ENCODE measurements at places on chromosomes 12 and 14. TPM values are rescaled to one million over a fixed set of nuclear protein-coding genes. Genes with fewer than 3 reads are reported as not detected.
A peak's percentile ranks its signal among the peaks of the same experiment; 100 is the strongest.

DNA sequence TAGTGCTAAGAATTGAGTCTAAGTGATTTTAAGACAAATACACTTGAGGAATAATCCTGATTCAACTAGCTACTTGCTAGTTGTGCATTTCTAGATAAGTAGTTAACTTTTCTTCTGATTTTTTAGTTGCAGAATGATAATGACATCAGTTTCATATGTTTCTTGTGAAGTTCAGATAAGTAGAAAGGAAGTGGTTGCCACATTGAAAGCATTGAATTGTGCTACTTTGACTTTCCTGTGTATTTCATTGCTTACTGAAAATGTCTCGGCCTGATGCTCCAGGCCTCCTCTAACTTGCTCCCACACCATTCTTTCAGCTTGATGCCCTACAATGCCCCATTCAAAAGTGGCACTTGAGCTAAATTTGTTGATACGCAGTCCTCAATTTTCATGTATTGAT lies 980.0 kb downstream of the TMTC2 start:
- DNase-seq = no peak

GRCh38 chr14:77403768-77404167 lies 19.6 kb downstream of the NOXRED1 start:
- DNase-seq = no peak

DNA sequence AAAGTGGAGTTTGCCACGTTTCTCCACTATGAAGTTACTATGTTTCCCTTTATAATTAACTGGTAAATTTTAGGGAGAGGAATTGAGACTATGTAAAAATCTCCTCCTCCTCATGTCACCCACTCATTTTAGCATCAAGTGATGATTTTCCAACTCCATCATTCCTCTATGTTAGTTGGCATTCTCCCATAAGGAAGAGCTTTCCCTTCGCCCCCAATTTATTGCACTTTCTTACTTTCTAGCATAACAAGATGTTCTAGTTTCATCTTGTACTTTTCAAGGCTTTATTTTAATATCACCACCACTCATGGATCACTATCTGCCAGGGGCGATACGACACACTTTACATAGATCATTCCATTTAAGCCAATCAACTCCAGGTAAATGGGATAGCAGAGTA lies 97.1 kb downstream of the RPS6KA5 start:
- no peak for DNase-seq

DNA sequence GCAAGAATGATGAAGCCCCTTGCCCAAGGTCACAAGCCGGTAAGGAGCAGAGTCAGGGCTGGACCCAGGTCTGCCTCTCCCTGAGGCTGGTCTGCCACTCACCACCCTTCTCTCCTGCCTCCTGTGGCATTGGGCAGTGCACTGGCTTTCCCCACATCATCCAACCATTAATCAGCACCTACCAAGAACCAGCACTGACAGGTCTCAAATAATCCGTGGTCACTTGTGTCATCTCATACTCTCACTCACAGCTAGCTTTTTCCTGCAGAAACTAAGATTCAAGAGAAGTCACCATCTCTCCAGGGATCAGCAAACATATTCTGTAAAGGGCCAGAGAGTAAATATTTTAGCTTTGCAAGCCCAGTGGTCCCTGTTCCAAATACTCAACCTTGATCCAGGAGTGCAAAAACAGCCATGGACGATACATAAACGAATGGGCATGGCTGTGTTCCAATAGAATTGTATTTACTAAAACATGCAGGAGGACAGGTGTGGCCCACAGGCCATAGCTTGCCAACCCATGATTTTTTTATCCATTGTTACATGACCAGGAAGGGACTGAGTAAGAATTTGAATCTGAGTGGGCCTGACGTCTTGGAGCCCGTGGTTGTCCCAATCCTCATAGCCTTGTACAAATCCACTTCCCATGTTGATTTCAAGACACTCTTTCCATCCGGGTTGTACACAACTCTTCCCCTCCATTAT lies 374.2 kb downstream of the BCL11B start:
- peak; percentile 72 for DNase-seq

DNA sequence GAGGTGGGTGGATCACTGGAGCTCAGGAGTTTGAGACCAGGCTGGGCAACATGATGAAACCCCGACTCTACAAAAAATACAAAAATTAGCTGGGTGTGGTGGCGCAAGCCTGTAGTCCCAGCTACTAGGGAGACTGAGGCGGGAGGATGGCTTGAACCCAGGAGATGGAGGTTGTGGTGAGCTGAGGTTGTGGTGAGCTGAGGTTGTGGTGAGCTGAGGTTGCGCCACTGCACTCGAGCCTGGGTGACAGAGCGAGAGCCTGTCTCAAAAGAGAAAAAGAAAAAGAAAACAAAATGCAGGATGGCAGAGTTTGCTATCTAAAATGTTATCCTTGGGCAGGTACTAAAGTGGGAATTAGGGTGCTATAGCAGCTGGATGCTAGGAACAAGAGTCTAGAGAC lies 10.8 kb upstream of the GPRC5A start:
- no peak for DNase-seq

DNA sequence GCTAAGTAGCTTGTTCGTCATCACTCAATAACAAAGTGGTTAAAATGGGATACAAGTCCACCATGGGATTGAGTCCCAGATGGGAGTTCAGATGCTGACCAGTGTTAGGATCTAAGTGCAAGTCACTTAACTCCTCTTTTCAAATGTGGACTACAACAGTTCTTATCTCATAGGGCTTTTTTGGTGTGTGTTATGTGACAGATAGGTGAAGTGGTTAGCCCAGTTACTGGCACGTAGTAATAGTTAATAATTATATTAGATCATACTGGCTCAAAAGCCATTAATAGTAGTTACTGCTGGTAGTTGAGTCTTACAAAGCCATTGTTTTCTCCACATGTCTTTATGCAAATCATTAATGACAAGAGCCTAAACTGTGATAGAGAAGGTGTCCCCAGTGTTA lies 73.2 kb downstream of the RCOR1 start:
- no peak for DNase-seq

DNA sequence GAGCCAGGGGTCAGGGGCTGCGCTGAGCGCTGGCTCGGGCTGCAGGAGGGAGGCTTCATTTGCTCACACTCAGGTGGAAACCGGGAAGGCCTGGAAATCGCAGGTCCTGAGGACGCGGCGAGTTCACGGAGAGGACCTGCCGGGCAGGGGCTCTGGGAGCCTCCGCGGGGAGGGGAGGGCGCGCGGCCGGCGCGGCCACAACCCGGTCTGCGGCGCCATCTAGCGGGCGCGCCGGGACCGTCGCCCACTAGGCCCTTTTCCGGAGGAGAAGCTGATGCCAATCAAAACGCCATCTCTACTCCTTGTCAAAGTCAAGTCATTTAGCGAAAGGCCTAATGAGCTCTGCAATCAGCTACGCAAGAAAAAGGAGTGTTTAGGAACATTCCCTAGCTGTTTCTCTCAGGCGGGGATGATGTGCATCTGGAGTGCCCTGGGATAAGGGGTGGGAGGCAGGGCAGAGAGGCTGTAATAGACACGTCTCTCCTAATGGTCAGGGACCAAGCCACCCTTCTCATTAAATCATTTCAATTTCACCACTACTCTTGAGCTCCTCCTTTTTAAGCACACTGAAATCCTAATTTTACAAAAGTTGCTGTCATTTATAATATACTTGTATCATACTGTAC lies 885.8 kb upstream of the TMEM132C start:
- peak; percentile 21 for DNase-seq

DNA sequence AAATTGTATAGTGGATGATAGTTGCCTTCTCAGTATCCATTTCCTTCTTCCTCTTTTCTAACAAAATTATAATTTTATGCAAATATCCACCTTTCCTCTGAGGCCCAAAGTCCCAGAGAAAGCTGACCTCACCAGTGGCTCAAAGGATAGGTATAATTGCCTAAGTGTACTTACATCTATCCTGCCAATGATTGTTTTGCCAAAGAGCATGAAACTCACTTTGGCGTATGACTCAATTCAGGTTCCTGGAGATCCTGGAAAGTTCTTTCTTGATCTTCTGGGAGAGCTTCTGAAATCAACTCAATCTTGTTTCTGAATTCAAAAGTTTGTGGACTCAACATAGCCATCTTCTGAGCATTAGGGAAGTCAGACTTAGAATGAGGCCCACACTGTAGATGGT lies 10.5 kb upstream of the RBM25 start:
- peak; percentile 14 for DNase-seq

DNA sequence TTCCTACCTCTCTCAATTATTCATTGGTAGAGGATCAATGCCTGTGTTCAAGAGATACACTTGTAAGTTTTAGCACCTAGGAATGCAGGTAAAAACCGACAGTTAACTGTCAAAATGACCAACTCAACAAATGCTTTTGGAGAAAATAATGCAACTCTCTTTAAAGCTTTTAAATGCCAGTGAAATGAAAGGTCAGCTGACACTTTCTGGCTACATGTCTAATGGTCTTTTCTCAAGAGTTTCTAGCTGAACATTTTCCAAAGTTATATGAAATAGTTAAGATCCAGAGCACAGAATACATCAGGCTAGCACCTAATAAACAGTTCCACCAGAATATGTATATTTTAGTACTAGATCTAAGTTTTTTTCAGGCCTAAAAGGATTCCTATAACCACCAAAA lies 2.0 kb downstream of the CSRNP2 start:
- no peak for DNase-seq

DNA sequence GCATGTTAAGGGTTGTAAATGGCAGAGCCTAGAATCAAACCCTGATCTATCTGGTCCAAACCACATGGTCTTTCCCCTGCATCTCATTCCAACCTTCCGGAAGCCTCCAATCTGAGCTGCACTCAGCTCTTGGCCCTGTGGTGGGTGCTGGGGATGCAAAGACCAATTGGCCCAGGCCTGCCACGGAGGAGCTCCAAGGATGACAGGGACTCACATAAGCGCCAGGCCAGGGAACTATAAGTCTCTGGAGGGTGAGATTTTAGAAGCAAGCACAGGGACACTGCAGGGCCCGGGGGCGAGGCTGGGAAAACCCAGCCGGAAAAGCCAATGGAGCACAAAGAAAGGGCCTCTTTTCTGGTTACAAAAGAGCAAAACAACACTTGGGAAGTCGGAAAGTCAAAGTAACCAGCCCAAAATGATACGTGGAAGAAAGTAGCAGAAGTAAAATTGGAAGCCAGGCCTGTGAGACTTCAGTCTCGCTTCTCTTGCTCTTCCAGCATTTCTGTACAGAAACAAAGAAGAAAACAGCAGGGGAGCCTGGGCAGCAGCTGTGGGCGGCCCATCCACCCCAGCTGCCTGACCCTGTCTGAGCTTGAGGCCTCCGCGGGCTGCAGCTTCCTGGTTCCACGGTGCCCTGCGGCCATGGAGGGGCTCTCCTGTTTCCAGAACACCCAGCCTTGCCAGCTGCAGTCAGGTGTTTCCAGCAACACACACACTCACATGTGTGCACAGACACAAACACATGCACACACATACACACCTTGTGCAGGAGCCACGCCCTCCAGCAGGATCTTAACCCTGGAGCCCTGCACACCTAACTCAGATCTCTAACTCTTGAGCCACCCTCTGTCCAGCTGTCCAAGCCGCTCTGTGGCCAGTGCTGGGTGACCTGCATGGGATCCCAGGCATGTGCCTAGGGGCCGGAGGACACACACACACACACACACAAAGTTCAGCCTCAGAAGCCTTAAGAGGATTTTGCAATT lies 178.2 kb downstream of the BCL11B start:
- DNase-seq = no peak

EFCAB11 gene
- 6.7 TPM for polyA plus RNA-seq

DNA sequence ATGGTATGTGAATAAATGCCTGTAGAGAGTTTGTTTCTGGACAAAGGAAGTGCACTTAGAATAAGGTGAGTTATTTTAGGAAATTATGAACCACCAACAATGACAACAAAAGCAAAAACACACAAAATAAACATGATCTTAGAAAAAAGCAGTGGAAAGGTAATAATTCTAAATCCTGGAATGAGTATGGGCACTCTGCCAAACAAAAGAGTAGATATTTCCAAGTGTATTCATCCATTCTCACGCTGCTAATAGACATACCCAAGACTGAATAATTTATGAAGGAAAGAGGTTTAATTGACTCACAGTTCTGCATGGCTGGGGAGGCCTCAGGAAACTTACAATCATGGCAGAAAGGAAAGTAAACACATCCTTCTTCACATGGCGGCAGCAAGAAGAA lies 269.3 kb upstream of the NPAS3 start:
- DNase-seq = no peak

GRCh38 chr12:23949348-23950209 lies at the start of gene SOX5:
SOX5 (minus strand) TSS chr12:23949670; CDS start chr12:23949601, 69 bp downstream.
- DNase-seq = no peak

DNA sequence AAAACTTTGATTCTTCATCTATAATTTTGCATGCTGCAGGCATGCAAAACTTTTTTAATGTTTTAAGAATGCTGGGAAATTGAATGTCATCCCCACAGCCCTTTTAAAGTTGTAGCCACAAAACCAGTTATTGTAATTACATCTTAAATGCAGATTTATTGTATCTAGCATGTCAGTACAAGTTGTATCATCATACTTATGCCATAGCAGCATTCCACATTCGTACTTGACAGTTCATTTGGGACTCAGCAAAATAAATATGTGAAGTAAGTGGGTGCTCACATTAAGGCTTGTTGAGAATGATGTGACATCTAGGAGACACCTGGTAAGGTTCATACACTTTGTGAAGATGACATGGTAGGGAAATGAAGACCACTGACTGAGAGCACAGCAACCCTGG lies 44.0 kb upstream of the GZMB start:
- DNase-seq = peak; percentile 58

DNA sequence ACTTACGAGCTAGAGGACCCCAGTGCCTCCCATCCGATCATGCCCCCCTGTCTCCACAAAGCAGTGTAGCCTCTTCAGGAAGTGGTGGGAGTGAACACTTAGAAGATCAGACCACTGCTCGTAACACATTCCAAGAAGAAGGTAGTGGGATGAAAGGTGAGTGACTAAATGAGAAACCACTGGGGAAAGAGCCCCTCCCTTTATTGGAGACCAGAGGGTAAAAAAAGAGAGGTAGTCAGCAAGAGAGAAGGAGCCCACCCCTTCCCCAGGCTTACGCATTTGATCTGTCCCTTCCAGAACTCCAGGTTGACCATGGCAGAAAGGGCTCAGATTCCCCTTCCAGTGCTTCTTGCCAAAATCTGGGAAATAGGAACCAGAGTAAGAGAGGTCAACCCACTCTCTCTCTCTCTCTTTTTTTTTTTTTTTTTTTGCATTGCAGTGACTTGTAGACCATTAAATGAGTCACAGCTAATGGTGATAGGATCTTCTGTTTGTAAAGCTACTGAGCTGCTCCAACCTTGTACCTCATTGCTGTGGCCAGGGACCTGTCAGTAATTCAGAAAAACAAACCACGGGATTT lies 165.4 kb downstream of the GCH1 start:
- peak; percentile 70 for DNase-seq

GRCh38 chr14:69694730-69695281 lies 72.1 kb upstream of the SRSF5 start:
- peak; percentile 79 for DNase-seq

DNA sequence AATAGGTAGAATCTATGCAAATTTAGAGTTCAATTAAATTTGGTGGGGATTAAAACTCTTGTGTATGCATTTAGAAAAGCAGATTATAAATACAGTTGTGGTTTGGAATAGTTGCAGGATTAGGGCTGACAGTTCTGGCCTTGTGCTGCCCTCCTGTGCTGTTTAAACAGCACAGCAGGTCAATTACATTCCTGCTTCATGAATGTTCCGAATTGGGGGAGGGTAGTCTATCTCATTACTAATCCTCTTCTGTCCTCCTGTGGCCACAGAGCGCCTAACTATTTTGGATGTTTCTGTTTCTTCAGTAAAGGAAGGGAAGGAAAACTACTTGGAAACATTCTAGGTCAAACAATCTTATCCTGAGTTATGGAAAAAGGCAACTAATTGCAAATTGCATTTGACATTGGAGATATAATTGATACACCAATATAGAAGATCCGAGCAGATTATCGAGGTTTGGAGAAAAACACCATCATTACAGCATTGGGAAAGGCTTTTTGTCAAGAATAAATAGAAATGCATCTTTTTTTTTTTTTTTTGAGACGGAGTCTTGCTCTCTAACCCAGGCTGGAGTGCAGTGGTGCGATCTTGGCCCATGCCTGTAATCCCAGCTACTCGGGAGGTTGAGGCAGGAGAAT lies 8.7 kb upstream of the GPR19 start:
- DNase-seq = peak; percentile 84
